Progenitor cell of endocrine pancreas (in vitro differentiated cells): ENCODE measurements at places on chromosomes 12 and 14.

DNA sequence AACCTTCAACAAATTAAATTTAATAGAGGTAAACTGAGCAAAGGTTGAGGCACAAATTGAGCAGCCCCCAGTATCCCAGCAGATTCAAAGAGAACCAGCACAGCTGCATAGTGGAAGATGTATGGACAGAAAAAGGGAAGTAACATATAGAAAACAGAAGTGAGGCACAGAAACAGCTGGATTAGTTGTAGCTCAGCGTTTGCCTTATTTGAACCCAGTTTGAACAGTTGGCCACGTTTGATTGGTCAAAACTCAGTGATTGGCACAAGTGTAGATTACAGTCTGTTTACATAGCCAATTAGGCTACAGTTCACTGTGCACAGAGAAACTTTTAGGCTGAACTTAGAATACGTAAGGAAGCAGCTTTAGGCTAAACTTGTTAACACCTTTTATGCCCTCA is 315.5 kb downstream of the RMST start:
- no peak for DNase-seq

- no peak for DNase-seq
Measured at GRCh38 chr12:42135259-42135814, 9.3 kb downstream of the GXYLT1 start.

DNA sequence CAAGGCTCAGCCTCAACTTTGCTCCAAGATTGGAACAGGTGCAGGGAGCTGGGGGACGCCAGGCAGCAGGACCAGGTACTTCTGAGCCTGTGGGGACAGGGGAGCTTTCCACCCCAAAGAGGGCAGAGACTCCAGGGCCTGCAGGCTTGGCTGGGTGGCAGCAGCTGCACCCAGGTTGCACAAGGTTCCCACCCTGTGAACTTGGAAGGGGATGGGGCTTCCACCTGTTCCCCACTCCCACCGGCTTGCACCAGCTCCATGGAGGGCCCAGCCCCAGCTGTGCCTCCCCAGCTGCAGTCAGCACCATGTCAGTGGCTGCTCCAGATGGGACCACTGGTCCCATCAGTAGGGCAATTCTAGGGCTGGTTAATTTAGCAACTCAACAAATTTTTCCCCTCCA is 114.0 kb upstream of the CDKN3 start:
- DNase-seq, result no peak

DNA sequence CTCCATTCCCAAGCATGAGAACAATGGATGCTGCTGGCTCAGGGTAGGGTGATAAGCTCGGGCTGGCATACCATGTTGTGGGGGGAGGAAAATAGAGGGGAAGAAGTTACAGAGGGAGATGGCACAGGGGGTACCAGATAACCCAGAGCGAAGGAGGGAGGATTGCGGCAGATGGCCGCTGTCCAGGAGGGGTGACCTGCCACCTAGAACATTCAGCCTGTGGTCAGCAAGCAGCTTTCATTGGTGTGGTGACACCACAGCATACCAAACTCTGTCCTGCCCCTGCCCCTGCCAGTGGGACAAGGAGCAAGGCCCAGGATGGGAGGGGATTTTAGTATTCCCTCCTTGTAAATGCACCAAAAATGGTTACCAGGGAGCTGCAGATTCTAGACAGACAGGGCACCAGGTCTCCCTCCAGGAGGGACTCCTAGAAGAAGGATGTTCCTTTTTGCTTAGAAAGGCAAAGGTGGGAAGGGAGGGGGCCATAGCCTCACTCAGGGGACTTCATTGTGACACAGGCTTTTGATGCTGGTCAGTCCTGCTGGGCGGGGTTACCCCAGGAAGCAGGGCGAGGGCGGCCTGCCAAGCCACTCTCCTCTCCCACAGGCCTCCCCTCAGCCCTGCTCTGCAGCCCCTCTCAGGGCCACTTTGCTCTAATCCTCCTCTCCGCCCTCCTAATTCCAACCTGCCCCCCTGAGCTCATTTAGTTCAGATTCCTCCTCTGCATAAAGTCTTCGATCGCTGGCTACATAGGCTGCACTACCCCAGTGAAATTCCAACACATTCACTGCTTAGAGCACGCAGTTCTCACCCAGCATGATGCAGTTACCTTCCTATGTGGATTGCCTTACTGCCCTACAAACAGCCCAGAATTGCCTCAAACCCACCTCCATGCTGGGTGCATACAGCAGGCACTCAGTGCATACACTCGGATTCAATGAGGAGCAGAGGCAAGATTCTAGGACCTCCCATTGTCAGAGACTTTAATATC is 36.0 kb upstream of the PLEKHG6 start:
- no peak for DNase-seq

DNA sequence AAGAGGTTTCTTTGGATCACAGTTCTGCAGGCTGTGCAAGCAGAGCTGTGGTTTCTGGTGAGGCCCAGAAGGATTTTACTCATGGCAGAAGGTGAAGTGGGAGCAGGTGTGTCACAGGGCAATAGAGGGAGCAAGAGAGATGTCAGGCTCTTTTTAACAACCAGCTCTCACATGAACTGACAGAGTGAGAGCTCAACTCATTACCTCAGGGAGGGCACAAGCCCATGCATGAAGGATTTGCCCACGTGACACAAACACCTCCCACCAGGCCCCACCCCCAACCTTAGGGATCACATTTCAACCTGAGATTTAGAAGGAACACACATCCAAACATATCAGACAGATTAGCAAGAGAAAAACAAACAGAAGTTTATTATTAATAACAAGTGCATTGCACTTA is 470.4 kb downstream of the GALC start:
- no peak for DNase-seq

- DNase-seq, result no peak
Measured at GRCh38 chr12:5246196-5246595, 185.7 kb upstream of the NTF3 start.

GRCh38 chr12:57610554-57611107 is 604 bp upstream of the ARHGEF25 start:
- DNase-seq, result no peak

- DNase-seq, result no peak
Measured at GRCh38 chr14:51529736-51530135, 122.0 kb upstream of the FRMD6 start.

DNA sequence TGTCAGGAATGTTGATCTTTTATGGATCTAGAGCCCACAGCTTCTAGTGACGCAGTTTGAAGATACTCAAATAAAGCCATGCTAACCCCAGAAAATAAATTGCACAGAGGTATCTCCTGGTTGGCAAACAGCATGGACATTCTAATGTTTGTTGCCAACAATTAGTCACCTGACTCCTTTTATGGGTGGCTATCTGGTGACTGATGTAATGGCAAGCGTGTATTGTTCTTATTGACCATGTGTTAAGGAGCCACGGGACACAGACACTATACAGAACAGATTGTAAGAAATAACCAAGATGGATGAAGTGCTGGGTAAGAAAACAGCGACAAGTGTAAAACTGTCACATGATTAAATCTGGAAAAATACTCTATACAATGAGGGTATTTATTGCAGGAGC is 401.3 kb upstream of the PDE3A start:
- DNase-seq, result no peak

DNA sequence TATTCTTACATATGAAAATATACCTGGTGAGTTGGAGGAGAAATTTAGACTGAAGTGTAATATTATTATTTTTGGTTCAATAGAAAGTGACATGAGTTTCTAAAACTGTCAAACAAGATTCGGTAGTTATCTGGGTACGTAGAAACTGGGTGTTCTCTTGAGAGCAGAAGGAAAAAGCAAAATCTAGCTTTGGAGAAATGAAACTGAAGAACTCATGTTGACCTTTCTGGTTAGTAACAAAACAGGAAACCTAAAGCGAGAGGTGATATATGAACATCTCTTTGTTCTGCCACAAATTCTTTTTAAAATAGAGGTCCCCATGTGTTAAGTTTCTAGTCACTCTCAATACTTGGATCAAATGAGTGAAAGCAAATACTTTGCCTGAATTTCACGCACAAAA is 401.7 kb downstream of the TRHDE start:
- DNase-seq, result no peak

DNA sequence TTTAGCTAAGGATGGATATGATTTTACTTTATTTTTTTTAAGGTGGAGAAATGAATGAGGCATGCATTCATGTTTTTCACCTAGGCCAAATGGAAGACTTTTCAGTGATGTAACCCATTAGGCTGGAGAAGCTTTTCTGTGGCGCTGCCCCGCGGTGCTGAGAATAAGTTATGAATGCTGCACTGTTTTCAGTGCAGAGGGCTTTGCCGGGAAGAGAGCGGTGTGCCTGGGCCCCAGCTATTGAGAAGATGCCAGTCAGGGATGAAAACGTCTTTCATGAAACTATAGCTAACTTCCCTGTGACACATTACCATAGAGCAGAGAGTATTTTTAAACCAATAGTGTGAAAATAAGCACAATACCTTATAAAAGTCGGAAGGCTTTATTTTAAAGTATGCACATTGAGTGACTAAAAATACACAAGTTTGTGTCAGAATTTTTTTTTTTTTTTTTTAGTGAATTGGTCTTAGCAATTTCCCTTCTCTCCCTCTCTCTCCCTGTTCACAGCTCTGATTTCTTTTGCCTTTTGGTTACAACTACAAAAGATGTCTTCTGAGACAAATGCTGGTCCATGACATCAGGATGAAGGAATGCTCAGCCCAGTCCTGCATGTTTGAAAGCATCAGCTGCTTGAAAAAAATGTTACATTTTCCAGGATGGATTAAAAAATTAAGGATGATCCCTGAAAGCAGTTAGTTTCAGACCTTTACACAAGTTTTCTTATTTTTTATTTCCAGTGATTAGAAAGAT is 48.3 kb downstream of the NPAS3 start:
- DNase-seq, result no peak

DNA sequence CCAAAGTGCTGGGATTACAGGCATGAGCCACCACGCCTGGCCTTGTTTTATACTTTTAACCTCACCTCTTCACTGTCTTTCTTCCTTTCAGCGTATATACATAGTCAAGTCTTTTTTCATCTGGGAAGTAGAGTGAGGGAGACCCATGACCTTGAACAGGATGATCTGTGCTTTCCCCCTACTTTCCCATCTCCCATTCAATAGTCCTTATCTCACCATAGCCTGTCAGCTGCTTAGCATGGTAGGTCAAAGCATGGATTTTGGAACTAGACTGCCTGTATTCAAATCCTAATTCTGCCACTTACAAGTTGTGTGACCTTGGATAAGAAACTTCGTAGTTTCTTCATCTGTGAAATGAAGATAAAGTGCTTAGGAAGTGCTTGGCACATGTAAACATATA is 96.4 kb upstream of the MON2 start:
- DNase-seq, result no peak

DNA sequence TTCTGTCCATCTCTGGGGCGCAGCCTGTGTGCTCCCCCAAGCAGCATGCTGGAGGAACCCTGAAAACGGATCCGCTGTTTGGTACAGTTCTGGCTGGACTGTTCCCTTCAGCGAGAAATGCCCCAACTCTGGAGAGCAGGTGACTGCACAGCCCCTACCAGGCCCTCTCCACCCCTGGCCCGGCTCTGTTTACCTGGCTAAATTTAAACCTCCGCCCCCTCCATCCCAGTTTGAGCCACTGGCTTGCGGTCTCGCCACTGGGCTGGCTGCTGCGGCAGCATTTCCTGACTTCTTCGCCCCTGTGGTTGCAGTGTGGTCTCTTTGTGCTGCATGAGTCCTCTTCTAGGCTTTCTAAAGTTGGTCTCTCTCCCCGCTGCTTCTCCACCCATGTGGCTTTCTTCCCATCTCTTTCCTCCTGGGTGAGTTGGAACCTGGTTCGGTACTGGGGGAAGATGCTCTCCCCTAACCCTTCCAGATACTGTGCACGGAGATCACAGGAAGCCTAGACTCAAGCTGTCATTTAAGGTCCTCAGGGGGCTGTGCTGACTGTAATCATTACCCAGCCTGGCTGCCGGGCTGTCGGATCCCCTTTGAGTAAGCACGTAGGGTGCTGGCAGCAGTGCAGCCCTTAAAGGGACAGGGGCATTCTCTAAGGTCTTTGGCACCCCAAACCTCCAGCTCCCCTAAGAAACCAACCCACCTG is 60.6 kb downstream of the FBXL14 start:
- DNase-seq, result no peak

DNA sequence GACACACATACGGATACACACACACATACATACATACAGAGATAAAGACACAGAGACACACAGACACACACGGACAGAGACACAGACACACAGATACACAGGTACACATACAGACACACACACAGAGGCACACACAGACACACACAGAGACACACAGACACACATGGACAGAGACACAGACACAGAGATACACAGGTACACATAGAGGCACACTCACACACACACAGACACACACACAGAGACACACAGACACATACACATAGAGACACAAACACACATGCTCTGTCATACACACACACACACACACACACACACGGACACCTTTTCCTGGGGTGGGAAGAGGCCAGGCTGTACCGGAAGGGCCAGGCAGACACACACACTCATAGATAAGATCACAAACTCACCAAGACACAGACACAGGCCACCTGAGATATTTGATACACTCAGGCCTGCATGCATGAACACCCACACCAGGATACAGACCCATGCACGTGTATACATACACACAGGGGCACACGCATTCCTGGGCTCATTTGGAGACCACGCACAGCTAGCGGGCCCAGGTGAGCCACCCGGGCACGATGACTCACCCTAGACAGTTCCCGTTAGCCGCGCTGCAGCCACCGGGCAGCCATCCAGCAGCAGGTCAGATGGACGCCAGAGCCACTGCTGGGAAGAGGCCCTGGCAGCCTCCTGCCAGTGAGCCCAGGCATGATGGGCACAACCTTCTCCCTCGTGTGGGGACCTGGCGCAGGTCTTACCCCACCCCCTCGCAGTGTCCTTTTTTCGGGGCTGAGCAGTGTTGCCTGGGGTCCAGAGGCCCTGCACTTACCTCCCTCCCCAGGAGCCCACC is 1.8 kb upstream of the AHNAK2 start:
- no peak for DNase-seq

GRCh38 chr14:99509871-99510555 is 28.8 kb downstream of the CCNK start:
- DNase-seq, result no peak

DNA sequence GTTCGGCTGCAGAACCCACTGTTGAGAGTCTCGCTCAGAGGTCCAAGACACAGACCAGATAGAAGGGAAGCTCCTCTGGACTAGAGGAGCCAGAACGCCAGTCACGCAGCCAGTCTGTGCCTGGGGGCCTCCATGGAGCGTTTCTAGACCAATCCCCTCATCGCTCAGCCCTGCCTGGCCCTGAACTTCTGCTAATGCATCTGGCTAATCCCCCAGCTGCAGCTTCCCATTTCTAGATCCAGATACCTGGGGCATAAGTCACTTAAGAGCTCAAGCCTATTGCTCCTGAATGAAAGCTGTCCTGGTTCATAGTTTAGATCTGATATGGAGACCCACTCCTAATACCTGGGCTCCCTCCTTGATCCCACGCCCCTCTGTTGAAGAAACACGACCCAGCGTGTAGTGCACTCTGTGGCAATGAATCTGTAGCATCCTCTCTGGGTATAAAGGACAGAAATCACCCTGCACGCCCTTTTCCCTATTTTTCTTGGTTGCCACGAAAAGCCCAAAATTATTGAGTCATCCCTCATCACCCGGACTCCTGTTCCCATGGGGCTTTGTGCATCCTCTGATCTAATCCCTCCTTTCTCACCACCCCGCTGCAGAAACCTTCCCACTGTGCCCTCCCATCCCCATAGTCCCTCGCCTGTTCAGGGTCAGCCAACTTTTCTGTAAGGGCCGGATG is 341.6 kb upstream of the FKBP4 start:
- no peak for DNase-seq
